Activated CD8-positive, alpha-beta memory T cell treated with anti-CD3 and anti-CD28 coated beads, Interleukin-2, amount 10 ng/mL, durations not matched to agents 7 days and 5 days (primary cell): ENCODE measurements at places on chromosomes 3 and 15. TPM values are rescaled to one million over a fixed set of nuclear protein-coding genes. Genes with fewer than 3 reads are reported as not detected.

- H3K36me3 ChIP-seq: peaks cover 5% of the 10 kb centered on the region
- peak overlapping the region; percentile 86 for H3K27ac ChIP-seq
- H3K4me1 ChIP-seq: peaks cover 21% of the 10 kb centered on the region
- peak overlapping the region; percentile 92 for H3K4me3 ChIP-seq
Observed at GRCh38 chr3:33717616-33717865, 513 bp downstream of the CLASP2 start.

GRCh38 chr3:52221563-52222318 lies 3.7 kb downstream of the TLR9 start:
- H3K36me3 ChIP-seq: peaks cover under 1% of the 10 kb centered on the region
- DNase-seq: peak; percentile 86
- peaks cover 93% of the 10 kb centered on the region for H3K4me1 ChIP-seq
- H3K27ac ChIP-seq: peak overlapping the region; percentile 87

AGBL1 gene
- not detected for total RNA-seq

DNA sequence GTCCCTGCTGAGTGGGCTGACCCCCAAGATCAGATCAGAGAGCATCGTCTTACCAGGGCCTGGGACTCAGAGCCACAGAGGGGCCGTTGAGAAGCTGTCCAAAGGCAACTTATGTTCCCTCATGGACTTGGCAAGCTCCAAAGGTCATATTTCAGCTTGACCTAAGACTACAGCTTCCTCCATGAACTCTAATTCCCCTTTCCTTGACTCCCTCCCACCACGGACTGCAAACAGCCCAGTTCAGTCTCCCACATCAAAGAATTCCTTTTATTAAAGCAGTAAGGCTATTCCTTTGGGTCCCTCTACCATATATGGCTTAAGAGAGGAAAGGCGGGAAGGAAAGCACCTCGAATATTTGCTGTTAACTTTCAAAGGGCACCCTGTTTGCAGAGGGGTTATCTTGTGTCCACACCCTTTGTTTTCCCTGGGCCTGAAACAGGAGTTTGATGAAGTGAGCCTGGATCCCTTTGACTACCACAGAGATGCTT lies 146.1 kb upstream of the THBS1 start:
- no peak overlapping the region for H3K4me3 ChIP-seq
- no peaks in the 10 kb centered on the region for H3K36me3 ChIP-seq
- no peak for DNase-seq
- H3K27ac ChIP-seq: no peak overlapping the region

DNA sequence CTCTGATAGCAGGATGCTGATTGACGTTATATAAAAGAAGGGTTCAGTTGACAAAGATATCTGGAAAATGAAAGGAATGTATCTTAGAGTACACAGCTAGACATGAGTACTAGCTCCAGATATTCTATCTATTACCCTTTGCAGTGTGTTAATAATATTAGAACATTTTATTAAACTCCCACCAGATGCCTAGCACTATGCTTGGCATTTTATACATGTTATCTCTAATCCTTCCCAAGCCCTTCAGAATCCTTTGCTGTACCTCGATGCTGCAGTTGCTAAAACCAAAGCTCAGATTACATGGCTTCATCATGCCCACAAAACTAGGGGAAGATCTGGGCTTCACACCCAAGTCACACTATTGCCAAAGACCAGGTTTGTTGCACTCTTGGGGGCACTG lies 350.1 kb upstream of the AZI2 start:
- no peaks in the 10 kb centered on the region for H3K4me1 ChIP-seq
- no peaks in the 10 kb centered on the region for H3K27me3 ChIP-seq
- DNase-seq: no peak
- no peak overlapping the region for H3K27ac ChIP-seq
- no peak overlapping the region for H3K4me3 ChIP-seq
- no peaks in the 10 kb centered on the region for H3K36me3 ChIP-seq

- H3K27me3 ChIP-seq: no peaks in the 10 kb centered on the region
- peak; percentile 59 for DNase-seq
Observed at GRCh38 chr3:51539291-51539941, 897 bp downstream of the RAD54L2 start.

GNB4 gene
- total RNA-seq: 7.5 TPM

LRTM1 gene
- total RNA-seq: not detected

GRCh38 chr3:155889212-155889611 lies 18.8 kb downstream of the GMPS start:
- no peak overlapping the region for H3K4me3 ChIP-seq
- DNase-seq: no peak
- peaks cover 21% of the 10 kb centered on the region for H3K36me3 ChIP-seq
- no peak overlapping the region for H3K27ac ChIP-seq
- peaks cover 38% of the 10 kb centered on the region for H3K4me1 ChIP-seq

DNA sequence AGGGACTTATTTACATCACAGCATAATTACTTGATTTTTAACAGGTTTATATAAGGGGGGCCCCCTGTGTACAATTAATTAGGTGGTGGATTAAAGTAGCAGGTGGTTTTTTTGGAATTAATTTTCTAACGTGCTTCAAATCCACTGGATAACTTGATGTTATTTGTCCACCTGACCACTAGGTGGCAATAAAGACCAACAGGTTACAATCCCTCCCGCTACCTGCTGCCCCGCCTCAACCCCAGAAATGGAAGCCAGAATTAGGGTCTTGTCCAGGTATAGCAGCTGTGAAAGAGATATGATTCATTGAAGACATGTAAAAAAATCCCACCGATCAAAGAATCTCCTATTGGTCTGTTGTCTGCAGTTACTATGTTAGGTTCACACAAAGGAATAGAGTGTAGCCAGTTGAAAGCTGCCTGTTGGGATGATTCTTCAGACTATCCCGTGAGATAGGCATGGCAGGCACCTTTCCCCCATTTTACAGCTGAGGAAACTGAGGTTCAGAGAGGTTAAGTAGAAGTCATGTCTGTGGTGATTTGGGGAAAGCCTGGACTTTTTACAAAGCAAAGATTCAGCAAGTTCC lies 44.0 kb downstream of the MFSD1 start:
- H3K36me3 ChIP-seq: no peaks in the 10 kb centered on the region
- H3K27me3 ChIP-seq: no peaks in the 10 kb centered on the region
- peaks cover 16% of the 10 kb centered on the region for H3K4me1 ChIP-seq
- DNase-seq: no peak
- H3K27ac ChIP-seq: no peak overlapping the region

B3GNT5 gene
- total RNA-seq: 0.26 TPM

- H3K4me3 ChIP-seq: no peak overlapping the region
- H3K27ac ChIP-seq: no peak overlapping the region
- no peaks in the 10 kb centered on the region for H3K36me3 ChIP-seq
Observed at GRCh38 chr3:119324899-119325298, 30.7 kb downstream of the ARHGAP31 start.

PLA2G4F gene
- not detected for total RNA-seq

DNA sequence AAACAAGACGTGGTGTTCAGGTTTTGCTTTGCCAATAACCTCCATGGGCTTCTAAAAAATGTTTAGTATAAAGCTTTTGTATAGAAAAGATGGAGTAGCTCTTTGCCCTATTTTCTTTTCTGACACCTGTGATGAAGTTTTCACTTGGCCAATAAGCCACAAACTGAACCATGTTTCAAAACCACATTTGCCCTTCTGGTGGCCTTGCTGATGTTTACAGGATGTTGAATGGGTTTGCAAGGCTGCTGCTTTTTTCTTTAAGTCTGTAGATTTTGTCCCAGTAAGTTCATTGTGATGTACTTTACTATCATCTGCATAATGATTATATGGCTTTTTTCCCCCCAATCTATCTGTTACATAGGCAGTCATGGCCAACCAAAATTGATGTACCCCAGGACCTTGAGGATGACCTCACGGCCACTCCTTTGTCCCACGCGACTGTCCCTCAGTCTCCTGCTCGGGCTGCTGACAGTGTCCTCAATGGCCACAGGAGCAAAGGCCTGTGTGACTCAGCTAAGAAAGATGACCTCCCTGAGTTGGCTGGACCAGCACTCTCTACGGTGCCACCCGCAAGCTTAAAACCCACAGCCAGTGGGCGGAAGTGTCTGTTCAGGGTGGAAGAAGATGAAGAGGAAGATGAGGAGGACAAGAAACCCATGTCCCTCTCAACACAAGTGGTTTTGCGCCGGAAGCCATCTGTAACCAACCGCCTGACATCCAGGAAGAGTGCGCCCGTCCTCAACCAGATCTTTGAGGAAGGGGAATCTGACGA lies 60.8 kb downstream of the SNRK start:
- peak overlapping the region; percentile 60 for H3K4me3 ChIP-seq
- peaks cover 92% of the 10 kb centered on the region for H3K36me3 ChIP-seq
- peak; percentile 87 for DNase-seq
- H3K4me1 ChIP-seq: peaks cover 69% of the 10 kb centered on the region

GRCh38 chr3:135989242-135989641 lies 23.7 kb downstream of the PPP2R3A start:
- no peaks in the 10 kb centered on the region for H3K36me3 ChIP-seq
- H3K4me3 ChIP-seq: no peak overlapping the region
- no peak overlapping the region for H3K27ac ChIP-seq
- no peak for DNase-seq

- no peaks in the 10 kb centered on the region for H3K36me3 ChIP-seq
- H3K27me3 ChIP-seq: peaks cover 22% of the 10 kb centered on the region
- no peaks in the 10 kb centered on the region for H3K4me1 ChIP-seq
Observed at GRCh38 chr3:123776071-123776782, 107.9 kb downstream of the MYLK start.

NME9 gene
- not detected for total RNA-seq

MKRN2OS gene
- total RNA-seq: not detected

- H3K27me3 ChIP-seq: no peaks in the 10 kb centered on the region
- H3K4me3 ChIP-seq: peak overlapping the region; percentile 87
- DNase-seq: peak; percentile 66
Observed at GRCh38 chr3:52055537-52056351, 627 bp downstream of the DUSP7 start.

TMCO5A gene
- total RNA-seq: not detected

DNA sequence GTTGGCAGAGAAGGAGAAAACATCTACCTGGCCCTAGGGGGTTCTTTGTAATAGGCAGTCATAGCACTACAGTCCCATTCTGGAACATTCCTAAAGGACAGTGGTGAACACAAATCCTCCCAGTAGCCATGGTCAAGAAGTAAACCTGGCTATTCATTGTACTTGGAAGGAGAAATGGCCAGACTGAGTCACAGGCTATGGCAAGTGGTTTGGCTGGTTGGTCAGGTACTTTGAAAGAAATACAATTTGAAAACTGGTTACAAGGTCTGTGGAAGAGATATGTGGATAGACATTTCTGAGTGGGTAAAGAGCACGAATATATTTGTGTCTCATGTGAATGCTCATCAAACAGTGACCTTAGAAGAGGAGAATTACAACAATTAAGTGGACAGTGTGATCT lies 33.0 kb upstream of the FAN1 start:
- no peaks in the 10 kb centered on the region for H3K4me1 ChIP-seq
- no peak overlapping the region for H3K4me3 ChIP-seq

DNA sequence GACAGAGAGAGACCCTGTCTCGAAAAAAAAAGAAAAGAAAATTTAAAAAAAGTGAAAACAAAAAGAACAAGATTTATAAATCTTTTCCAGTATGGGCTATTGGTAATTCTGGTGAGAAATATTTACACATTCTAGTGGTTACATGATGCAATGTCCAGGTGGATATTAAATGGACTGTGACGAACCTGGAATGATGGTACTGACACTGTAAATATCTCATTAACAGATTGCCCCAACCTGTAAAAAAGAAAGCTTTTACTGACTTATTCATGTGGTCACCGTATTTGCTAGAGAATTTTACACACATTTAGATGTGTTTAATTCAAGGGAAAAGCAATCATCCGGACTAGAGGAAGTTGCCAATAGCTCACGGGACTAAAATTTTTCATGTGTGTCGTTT lies 162.1 kb upstream of the LRIG1 start:
- H3K36me3 ChIP-seq: no peaks in the 10 kb centered on the region
- no peaks in the 10 kb centered on the region for H3K4me1 ChIP-seq

GP5 gene
- total RNA-seq: 0.53 TPM

MORC1 gene
- total RNA-seq: not detected

BCHE gene
- not detected for total RNA-seq

COL8A1 gene
- total RNA-seq: 0.09 TPM

DNA sequence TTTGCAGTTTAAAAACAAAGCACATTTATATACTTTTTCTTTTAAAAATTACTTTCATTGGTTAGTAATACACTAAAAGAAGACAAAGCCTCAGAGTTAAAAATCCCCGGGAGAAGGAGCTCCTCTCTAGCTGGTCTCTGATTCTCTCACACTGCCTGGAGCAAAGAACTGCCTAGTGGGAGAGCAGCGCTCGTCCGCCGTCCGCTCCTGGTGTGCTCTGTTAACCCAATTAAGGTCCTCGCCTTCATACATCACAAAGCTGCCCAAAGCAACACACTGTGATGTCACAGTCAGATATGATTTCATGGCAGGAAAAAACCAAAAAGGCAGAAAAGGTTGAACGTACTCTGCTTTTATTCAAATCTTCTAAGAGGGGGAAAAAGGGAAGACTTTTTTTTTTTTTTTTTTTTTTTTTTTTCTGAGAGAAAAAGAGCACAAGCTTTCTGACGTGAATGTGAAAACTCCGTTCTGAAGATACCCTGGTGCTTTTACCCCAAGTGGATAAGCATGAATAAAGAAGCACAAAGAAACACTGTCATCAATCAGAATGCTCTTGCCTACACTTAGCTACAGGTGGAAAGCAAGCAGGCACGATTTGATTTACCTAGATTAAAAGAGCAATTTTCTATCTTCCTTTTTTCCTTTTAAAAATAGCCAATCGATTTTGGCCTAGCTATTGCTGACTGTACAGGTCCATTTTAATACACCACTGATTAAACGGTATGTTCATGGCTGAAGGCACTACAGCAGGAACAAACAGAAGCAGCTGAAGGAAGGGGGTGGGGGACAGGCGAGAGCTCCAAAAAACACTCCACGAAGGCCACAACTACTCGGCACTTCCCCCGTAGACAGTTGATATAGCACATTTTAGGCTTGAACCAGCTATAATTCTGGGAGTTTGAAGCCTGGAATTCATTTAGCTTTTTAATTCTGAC lies 115.2 kb downstream of the TIGIT start:
- H3K4me1 ChIP-seq: peaks cover 16% of the 10 kb centered on the region
- no peaks in the 10 kb centered on the region for H3K27me3 ChIP-seq
- H3K27ac ChIP-seq: no peak overlapping the region
- no peaks in the 10 kb centered on the region for H3K36me3 ChIP-seq
- H3K4me3 ChIP-seq: no peak overlapping the region

- H3K4me3 ChIP-seq: no peak overlapping the region
- no peak for DNase-seq
- H3K27ac ChIP-seq: no peak overlapping the region
Observed at GRCh38 chr3:50212502-50212901, 7.4 kb downstream of the SLC38A3 start.

DNA sequence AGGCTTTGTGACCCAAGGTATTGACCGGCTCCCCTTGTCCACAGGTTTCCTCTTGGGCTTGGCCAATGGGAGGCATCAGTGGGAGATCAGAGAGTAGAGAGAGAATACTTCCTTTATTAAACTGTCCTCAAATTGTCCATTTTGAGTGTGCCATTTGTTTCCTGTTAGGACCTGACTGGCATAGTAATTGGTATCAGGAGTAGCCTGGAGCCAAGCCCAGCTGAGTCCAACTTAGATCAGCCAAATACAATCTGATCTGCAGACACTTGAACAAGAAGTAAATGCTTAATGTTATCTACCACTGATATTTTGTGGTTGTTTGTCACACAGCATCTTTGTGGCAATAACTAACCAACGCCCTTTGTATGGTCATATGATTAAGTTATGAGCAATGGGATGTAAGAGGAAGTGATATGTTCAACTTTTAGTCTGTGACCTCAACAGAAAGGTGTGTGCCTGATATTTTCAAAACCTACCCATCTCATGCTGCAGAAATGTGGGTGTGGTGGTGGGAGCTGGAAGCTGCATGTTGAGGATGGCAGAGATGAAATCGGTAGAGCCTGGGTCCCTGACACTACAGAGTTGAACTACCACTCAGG lies 13.3 kb downstream of the MYD88 start:
- H3K36me3 ChIP-seq: peaks cover 7% of the 10 kb centered on the region
- DNase-seq: peak; percentile 46
- no peaks in the 10 kb centered on the region for H3K27me3 ChIP-seq

- H3K36me3 ChIP-seq: peaks cover 67% of the 10 kb centered on the region
- H3K4me3 ChIP-seq: no peak overlapping the region
- no peaks in the 10 kb centered on the region for H3K27me3 ChIP-seq
Observed at GRCh38 chr15:38522922-38523321, 41.7 kb downstream of the RASGRP1 start.
